ENCODE measurements at places on chromosomes 4 and X. TPM values are rescaled to one million over a fixed set of nuclear protein-coding genes. Genes with fewer than 3 reads are reported as not detected.

NSDHL gene
- total RNA-seq, result 29.9 TPM

DNA sequence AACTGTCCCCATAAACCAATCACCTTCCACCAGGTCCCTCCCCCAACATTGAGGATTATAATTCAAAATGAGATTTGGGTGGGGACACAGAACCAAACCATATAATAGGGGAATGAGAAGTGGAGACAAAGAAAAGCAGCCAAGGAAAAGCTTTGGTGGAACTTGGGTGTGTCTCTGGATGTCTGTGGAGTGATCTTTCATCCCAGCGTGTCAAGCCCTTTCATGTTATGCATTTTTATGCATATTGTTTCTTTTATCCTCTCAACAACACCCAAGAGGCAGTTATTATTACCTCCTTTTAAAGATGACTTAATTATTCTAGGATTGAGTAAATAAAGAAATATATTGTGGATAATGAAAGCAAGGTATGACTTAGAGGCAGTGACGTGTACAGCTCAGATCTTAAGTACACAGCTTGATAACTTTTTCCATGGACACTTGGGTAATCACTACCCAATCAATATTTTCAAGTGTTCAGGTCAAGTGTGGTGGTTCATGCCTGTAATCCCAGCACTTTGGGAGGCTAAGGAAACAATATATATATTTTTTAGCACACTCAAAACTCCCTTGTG, 42.6 kb upstream of the HOPX start:
- no peak for DNase-seq

DNA sequence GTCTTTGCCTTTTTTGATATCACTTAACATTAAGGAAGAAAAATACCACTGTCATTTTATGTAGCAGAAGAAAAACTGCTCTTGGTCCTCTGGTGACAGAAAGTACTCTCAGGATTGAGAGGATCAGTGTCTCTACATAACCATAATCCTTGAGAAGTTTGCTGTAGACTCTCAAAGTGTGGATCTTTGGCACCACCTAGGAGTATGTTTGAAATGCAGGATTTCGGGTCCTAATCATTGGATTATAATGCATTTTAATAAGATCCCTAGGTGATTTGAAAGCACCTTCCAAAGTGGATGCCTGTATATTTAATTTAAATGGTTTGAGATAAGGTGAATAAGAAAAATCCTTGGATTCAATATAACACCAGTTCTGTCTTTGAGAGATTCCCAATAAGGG, 23.2 kb downstream of the MOB1B start:
- DNase-seq, result no peak

DNA sequence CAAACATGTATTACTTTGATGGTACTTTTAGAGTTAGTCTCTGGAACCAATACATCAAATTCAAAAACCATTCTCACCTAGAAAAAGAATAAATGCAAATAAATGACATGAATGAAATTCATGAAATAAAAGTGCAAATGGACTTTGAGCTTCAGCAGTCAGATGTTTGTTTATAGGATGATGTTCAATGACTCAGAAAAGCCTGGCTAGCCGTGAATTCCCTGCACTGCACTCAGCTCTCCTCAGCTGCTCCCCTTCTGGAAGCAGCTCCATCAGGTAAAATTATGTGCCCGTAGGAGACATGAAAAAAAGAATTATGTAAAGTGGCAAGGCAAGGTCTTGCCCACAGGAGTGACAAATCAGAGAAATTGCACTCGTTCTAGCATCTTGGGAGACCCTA, 390.6 kb downstream of the GPM6A start:
- DNase-seq, result peak; percentile 70

GRCh38 chr4:12458621-12459020, 1025.5 kb downstream of the RAB28 start:
- no peak for DNase-seq

GRCh38 chr4:8756816-8757215, 114.8 kb downstream of the HMX1 start:
- DNase-seq, result no peak

GRCh38 chr4:67500373-67500772, 44.9 kb downstream of the CENPC start:
- no peak for DNase-seq

All from M059J (cell line).